LNCaP clone FGC (cell line): ENCODE measurements at places on chromosomes 13 and 19.

DNA sequence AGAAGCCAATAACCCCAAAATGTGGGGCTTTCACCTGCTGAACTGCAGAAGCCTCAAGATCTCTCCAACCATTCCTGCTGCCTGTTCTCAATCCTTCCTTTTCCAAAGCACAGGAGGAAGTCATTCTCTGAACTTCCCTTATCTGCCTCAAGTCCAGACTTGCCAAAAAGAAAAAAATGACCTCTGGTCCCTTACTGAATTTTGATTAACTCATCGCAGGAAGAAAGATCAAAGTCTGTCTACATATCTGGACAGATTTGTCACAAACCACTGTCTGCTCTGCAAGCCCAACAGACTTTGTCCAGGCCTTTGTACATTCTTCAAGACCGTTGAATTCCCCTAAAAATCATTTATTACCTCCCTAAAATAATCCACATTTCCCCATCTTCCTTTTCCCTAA, 126.5 kb upstream of the NBEA start:
- DNase-seq = no peak

DNA sequence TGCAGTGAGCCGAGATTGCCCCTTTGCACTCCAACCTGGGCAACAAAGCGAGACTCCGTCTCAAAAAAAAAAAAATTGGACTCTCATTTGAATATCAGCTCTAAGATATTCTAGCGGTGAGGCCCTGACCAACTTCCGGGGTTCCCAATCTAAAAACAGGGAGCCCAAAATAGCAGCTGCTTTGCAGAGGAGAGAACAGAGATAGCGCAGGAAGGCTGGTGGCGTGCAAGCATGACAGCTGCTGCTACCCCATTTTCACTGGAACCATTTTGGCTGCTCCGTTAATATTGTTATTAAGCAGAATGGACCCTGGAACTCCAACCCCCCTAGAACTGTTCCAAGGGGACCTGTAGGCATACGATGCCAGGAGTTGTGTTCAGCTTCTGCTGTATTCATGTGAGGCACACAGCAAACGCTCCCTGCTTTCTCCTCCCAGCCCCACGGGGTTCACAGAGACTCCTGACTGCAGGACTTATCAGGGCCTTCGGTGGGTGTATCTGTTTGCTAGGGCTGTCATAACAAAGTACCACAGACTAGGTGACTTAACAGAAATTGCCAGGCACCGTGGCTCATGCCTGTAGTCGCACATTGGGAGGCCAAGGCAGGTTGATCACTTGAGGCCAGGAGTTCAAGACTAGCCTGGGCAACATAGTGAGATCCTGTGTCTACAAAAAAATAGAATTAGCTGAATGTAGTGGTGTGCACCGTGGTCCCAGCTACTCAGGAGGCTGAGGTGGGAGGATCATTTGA, 11.5 kb downstream of the STXBP2 start:
- DNase-seq = no peak

- DNase-seq = no peak
Observed at GRCh38 chr13:29943686-29944085, 93.3 kb upstream of the UBL3 start.

DNA sequence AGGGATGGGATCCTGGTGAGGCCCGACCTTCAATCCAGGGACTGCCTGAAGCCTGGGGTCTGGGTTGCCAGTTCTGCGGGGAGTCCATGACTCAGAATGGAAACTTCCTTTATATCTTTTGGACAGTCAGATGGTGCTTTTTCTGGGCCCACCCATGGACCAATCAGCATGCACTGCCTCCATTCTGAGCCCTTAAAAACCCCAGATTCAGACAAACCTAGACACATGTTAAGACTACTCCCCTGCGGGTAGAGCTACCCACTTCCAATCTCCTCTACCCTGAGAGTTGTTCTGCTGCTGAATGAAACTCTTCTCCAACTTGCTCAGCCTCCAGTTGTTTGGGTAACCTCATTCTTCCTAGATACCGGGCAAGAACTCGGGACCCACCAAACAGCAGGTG, 1315.2 kb upstream of the MIR17HG start:
- DNase-seq = no peak

GRCh38 chr19:41323430-41324125, 13.6 kb downstream of the CCDC97 start:
- DNase-seq = no peak
